ENCODE measurements at places on chromosomes 5 and 9.
A peak's percentile ranks its signal among the peaks of the same experiment; 100 is the strongest.

DNA sequence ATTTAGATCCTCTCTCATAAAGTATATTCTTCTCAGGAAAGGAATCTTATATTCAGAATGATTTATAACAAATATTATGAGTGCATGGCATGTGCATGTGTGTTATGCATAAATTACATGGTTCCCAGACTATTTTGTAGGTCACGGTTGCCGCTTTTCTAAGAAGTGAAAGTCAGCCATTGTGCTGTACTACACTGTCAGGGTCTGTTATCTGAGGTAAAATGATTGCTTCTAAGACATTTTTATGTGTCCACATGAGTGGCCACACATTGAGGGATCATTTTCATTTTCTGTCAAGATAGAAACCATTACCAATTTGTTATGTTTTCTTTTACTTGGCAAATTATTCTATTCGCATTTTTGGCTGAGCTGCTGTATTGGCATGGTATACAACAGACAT lies 210.8 kb downstream of the CWC27 start:
- no peak for DNase-seq

GRCh38 chr5:77893225-77893860 lies 117.2 kb upstream of the TBCA start:
- no peak for DNase-seq

DNA sequence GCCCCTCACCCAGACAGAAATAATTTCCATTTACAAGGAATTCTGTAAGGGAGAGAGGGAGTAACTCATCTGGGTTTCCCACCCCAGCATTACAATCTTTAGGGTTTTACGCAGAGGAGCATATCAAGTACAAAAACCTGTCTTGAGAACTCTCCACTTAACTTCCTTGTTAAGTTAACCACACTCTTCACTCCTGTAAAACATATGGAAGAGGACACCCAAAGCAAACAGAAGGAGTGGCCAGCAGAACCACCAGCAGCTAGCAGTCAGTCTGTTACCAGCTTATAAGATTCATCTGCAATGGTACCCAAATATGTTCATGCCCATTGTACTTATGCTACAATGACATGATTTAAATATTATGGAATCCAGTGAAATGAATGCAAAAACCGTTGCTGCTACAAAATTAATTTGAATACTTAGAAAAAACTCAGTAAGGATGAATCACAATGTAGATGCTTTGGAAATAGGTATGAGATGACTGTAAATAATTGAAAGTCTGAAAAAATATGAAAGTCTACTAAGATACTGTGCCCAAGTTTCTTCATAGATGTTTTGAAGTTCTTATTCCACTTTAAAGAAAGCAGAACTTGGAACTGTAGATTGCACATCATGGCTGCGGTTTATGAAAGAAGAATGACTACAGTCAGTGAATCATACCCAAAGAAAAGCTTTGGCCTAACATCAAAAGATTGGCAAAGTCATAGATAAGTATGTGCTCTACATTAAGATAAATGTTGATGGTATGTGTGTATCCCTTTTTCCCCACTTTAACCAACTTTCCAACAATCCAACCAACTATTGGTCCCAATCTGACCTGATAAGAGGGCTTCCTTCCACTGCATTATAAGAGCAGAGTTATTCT lies 233.6 kb downstream of the ACTL7B start:
- no peak for DNase-seq

GRCh38 chr9:134959126-134959970 lies 41.6 kb upstream of the FCN1 start:
- no peak for DNase-seq

DNA sequence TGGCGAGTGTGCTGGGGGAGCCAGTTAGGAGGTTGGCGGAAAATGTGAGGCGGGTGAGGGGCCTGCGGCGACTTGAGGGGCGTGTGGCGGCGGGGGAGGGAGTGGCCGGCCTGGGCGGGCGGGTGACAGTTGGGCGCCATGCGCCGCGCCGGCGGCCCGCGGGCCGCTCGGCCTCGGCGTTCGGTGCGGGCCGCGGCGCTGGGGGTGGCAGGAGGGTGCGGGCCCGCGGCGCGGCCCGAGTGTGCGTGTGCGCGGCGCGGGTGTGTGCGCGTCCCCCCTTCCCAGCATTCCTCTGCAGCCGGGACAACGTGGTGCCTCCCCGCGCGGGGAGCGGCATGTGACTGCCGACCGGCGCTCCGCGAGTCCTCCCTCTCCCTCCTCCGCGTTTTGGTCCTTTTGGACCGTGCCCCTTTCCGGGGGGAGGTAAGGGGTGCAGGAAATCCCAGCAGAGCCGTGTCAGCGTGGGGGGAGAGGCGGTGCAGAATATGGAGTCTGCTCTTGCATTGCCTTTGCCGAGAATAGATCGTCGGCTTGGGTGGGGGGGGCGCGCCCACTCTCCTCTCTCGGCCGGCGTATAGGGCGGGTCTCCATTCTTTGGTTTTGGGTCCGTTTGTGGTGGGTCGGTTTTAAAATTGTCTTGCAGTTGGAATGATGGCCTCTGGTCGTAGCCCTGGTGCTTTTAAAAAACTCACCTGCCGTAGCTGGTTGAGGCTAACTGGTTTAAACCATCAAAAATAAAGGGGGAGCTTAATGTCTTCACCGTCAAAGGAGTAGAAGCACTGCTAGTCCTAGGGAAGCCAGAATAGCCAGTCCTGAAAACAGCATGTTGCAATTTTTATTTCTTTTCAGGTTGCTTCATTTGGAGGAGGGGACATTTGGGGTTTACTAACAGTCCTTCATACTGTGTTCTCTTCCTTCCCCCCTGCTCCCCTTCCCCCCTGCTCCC lies 2.0 kb downstream of the LARP1 start:
- peak; percentile 25 for DNase-seq

GRCh38 chr9:72807765-72808445 lies 144.9 kb downstream of the ALDH1A1 start:
- no peak for DNase-seq
